ENCODE measurements at places on chromosomes 7 and 10. TPM values are rescaled to one million over a fixed set of nuclear protein-coding genes. Genes with fewer than 3 reads are reported as not detected.

The MRC1 gene
- not detected for total RNA-seq

The CYP3A7 gene
- not detected for total RNA-seq

The NPTX2 gene
- total RNA-seq: not detected

The LRIT1 gene
- total RNA-seq: not detected

The H2BK1 gene
- 1.1 TPM for total RNA-seq

The C10orf105 gene
- 0.61 TPM for total RNA-seq

The AMPH gene
- 0.30 TPM for total RNA-seq

The HOXA11 gene
- not detected for total RNA-seq

The SORCS1 gene
- not detected for total RNA-seq

The SAP25 gene
- 21.4 TPM for total RNA-seq

The FGF8 gene
- total RNA-seq: not detected

The NANOS1 gene
- total RNA-seq: 0.20 TPM

The SAMD8 gene
- total RNA-seq: 10.6 TPM

The MYOF gene
- total RNA-seq: 2.6 TPM

The IQUB gene
- not detected for total RNA-seq

The SPDYE17 gene
- not detected for total RNA-seq

The HMX3 gene
- total RNA-seq: not detected

The BLNK gene
- total RNA-seq: not detected

The WNT8B gene
- total RNA-seq: 0.27 TPM

The GRM8 gene
- not detected for total RNA-seq

The TMEM254 gene
- total RNA-seq: 13.9 TPM

The CDC14C gene
- total RNA-seq: not detected

The PRLHR gene
- not detected for total RNA-seq

The CLCN1 gene
- total RNA-seq: not detected

The SPDYE16 gene
- total RNA-seq: 0.25 TPM

The RADIL gene
- 0.14 TPM for total RNA-seq

The TUBAL3 gene
- total RNA-seq: not detected

The GNGT1 gene
- not detected for total RNA-seq

The CXCL12 gene
- total RNA-seq: not detected

The ZNF804B gene
- not detected for total RNA-seq

The CALHM1 gene
- 0.25 TPM for total RNA-seq

The WDR86 gene
- total RNA-seq: not detected

The DEPP1 gene
- total RNA-seq: 1.7 TPM

The DRGX gene
- total RNA-seq: not detected

The PVRIG gene
- total RNA-seq: 49.9 TPM

The CYP2C19 gene
- not detected for total RNA-seq
